ENCODE measurements at places on chromosomes 5 and 9.
A peak's percentile ranks its signal among the peaks of the same experiment; 100 is the strongest.

- DNase-seq, result no peak
Measured at GRCh38 chr5:95762652-95763041, 31.5 kb downstream of the RHOBTB3 start.

- DNase-seq, result no peak
Measured at GRCh38 chr9:131310833-131311554, 21.5 kb downstream of the PLPP7 start.

DNA sequence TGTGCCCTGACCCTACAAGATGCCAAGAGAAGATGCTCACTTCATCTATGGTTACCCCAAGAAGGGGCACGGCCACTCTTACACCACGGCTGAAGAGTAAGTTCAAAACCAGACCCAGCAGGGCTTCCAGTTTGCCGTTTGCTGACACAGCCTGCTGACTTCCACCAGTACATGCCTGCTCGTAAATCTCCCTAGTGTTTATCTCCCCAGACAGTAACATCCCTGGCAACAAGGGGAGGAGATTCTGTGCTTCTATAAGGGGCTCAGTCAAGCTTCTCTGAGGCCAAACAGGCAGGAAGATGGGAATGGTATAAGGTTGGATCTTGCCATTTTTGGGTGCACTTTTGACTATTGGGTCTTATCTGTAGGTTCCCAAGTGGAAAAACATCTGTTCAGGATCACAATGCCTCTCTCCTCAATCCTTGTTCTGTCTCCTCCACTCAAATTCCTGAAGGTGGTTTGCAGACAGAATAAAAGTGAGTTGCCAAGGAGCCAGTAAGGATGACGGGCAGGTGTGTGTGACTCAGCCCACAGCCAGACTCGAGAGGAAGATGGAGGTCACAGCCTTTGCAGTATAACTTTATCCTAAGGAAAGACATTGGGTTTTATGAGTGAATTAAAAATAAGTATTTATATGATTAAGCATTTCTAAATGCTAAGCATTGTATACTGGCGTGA is 1.9 kb downstream of the MLANA start:
- no peak for DNase-seq

GRCh38 chr9:71793386-71794105 is 25.2 kb upstream of the CEMIP2 start:
- peak; percentile 55 for DNase-seq

GRCh38 chr5:72818866-72819534 is 2.5 kb downstream of the TNPO1 start:
- peak; percentile 77 for DNase-seq

DNA sequence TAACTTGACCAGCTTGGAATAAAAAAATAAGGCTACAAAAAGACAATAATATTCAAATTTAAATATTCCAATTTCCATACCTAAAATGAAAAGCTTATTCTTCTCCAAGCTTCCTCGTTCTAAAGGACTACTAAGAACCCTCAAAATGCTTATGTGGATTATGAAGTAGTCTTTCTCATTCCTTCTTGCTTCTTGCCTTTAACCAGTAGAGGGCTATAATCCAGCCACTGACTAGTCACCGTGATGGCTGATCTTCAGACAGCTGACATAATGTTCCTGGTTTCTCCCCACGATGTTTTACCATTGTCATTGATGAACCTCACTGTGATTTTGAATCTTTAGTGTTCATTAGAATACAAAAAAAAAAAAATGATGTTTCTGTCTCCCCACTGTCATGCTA is 515.3 kb downstream of the TLE1 start:
- DNase-seq, result no peak

GRCh38 chr5:126674145-126674544 is 73.4 kb downstream of the PHAX start:
- DNase-seq, result no peak

GRCh38 chr5:74935752-74936091 is 69.5 kb upstream of the FAM169A start:
- no peak for DNase-seq

DNA sequence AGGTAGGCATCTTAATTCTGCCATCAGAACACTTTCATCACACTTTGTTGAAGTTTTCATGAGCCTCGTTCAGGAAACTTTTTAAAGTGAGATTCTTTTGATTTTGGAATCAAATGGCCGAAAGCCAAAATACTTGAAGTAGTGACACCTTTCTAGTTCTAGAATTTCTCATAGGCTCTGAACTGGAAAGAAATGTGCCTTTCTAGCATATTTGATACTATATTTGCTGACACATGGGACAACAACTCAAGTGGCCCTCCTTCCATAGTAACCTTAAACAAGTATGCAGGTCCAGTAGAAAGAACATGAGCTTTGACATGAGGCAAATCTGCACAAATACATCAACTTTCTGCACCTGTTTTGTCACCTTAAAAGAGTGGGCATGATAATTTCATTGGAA is 22.0 kb upstream of the DMRTA1 start:
- no peak for DNase-seq

Measured in choroid plexus epithelial cell (primary cell).